Cardiac fibroblast (primary cell): ENCODE measurements at places on chromosomes 16 and 17.

- DNase-seq = no peak
Measured at GRCh38 chr17:41308251-41308917, 725 bp downstream of the KRTAP16-1 start.

DNA sequence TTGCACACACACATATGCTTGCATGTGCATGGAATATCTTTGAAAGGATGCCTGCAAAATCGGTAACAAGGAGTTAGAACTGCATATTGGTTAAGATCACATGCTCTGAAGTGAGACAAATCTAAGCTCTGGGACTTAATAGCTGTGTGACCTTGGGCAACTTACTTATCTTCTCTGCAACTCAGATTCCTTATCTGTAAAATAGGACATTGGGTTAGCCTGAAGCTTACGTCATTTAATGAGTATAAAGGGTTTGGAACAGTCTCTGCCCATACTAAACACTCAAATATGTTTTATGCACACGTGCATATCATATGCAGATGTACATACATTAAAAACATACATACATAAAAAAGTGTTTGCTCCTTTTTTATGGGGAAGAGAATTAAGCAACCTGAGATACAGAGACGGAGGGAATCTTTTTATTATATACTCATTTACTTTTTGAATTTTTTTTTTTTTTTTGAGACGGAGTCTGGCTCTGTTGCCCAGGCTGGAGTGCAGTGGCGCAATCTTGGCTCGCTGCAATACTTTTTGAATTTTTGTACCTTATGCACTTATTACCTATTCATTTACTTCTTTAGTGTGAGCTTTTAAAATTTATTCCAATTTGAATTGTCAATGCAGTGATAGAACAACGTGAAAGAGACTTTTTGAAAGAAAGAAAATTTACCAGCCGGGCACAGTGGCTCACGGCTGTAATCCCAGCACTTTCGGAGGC lies 206.2 kb downstream of the CCDC182 start:
- DNase-seq = no peak

- peak; percentile 19 for DNase-seq
Measured at GRCh38 chr16:17277981-17278381, 192.8 kb downstream of the XYLT1 start.

GRCh38 chr16:87845213-87845612 lies 24.1 kb downstream of the SLC7A5 start:
- no peak for DNase-seq

DNA sequence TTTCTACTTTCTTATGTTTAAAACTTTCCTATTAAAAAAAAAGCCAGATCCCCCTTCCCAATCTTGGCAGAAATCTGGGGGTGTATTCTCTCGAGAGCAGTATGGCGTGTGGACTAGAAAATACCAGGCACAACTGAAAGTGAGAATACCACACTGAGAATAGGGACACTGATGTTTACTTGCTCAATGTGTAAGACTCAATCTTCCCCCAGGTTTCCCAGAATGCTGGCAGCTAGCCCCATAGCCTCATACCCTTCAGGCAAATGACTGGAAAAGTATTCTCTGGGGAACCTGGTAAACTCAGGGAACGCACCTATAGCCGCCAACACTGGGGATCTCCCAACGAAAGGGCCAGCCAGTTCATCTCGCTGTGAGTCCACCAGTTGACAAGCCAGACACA lies 15.3 kb downstream of the ZZEF1 start:
- no peak for DNase-seq

DNA sequence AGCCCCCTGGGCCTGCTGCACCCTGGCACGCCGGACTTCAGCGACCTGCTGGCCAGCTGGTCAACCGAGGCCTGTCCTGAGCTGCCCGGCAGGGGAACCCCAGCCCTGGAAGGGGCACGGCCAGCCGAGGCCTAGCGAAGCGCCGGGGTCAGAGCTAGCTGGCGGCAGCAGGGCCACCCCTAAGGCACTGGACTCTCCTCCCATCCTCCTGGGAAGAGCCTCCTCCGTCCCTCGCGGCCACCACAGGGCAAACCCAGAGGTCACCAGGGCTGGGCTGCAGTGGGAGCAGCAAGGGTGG lies 2.3 kb downstream of the PERCC1 start:
- DNase-seq = no peak

- no peak for DNase-seq
Measured at GRCh38 chr16:78926723-78927210, 673.8 kb downstream of the MAF start.

DNA sequence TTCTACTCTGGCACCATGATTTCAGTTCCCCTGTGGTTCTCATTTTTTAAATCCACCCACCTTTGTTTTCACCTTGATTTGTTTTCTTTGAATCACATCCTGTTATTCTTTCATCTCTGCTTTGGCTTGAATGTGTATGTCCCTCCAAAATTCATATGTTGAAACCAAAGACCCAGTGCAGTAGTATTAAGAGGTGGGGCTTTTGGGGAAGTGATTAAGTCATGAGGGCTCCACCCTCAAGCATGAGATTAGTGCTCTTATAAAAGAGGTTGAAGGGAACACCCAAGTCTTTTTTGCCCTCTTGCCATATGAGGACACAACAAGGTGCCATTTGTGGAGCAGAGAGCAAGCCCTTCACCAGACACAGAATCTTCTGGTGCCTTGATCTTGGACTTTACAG lies 382.3 kb downstream of the SLC39A11 start:
- peak; percentile 59 for DNase-seq

DNA sequence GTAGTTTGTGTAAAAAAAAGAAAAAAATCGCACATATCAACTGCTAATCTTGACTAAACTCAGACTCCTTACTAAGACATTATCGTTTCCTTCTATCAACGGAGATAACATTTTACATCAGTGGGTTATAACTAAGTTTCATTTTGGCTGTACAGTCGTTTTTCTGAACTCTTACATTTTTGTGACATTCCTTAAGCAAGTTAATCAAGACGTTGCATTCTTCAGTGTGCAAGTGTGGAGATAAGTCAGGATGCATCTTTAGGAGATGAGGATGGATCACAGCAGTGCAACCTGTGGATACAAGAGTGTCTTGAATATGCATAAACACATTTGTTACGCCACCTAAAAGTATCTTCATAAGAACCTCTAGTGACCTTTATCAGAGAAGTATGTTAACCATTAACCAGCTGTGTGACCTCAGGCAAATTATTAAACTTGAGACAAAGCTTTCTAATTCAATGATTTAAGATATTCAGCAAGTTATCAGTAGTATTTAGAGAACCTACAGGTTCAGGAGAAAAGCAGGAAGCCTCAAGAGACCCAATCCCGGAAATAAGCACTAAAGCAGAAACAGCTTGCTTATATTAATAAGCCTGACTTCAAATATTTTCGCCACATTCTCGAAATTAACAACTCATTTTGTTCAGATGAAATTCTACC lies 9.4 kb downstream of the CMC2 start:
- DNase-seq = peak; percentile 39

DNA sequence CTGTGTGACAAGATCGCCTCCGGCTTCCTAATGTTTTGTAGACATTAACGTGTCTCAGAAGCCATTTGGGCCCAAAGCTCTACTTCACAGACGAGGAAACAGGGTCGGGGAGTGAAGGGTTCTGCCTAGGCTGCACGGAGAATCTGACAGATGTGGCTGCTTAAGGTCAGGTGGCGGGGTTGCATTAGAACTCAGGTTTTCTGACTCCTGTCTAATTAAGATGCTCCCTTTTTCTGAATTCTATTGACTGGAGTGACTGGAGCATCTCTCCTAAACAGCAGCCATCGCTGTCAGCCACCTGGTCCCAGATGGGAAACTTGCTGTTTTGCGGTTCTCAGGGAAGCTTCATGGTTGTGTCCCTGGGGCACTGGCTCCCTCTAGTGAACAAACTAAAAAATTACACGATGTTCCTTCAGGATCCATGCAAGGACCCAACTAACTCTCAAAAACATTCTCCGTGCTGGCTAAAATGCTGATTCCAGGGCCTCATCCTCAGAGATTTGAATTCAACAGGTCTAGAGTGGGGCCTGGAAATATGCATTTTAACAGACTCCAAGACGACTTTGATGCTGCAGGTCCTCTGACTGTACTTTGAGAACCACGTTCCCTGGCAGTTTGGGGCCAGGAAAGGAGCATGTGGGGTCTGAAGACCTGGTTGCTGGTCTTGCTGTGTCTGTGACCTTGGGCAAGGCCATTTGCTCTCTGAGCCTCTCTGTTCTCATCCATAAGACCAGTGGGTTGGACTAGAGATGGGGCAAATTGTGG lies 117.4 kb downstream of the IRF8 start:
- peak; percentile 71 for DNase-seq

DNA sequence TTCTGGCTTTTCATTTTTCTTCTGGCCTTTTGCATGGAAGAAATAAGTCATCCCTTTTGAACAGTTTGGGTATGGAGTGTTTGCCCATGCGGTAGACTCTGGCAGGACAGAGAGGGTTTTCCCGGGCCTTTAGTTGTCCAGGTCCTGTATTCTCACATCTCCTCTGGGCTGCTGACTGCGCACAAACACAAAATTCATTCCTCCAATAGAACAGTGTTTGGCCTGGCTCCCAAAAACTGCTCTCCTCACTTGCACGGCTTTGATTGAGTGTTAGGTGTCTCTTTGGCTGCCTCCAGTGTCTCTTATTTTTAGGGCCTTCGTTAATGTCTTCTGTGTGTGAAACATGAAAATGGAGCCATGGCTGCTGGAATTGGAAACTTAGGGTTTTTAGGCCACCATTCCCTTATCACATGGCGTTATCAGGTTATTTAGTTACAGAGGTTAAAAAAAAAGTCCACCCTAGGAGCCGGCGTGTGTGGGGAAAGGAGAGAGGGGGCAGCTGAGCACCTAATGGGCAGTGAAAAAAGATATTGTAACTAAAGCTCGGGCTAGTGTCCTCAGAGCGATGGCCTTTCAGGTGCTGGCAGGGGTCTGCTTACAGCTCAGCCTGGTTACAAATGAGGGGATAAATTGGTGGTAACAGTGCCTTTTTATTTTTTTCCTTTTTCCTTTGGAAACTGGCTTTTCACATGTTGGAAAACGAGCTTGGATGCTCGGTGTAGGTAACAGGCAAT lies 47.3 kb downstream of the PRKCA start:
- DNase-seq = no peak

DNA sequence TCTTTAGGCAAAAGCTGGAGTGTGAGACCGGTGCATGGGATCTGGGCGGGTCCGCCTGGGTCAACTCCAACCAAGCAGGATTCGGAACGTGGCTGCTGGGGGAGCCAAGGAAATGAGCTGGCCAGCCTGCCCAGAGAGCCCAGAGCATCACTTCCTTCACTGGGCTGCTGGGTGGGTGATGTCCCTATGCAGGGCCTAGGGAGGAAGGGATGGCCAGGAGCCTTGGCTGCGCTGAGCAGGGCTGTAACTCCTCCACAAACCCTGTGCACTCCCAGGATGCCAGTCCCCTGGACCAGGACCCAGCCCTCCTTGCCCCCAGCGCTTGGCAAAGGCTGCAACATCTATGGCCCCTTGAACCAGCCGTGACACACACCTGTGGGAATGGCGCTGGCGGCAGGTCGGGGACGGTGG lies 138.4 kb downstream of the RAB11FIP4 start:
- DNase-seq = no peak

DNA sequence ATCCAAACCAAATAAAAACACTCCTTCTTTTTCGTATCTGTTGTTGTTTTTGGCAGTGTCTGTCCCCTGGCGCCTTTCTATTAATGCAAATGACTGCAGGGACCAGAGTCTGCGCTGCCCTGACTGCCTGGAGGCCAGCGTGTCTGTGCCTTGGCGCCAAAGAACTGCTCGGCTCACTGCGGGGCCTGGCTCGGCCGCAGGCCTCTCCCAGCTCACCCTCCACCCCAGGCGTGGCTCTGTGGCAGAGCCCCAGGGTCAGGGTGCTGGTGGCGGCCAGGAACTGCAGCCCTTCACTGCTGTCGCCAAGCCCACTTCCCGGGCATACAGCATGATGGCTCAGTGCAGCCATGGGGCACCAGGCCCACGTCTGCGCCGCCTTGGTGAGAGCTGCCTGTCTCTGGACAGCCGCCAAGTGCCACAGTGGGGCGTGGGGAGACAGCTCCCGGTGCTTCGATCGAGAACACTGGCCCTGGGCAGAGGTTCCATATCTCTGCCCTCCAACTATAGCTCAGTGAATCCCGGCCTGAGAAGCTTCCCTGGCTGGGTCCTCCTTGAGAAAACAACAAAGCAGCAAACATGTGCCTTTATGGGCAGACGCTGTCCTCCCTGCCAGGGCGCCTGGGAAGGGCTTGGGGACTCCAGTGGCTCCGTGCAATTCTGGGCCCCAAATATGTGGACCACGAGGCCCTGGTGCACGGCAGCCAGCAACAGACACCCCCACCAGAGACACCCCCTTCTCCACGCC lies 11.1 kb downstream of the CANT1 start:
- peak; percentile 18 for DNase-seq

GRCh38 chr17:75430159-75430974 lies 24.9 kb upstream of the GRB2 start:
- DNase-seq = peak; percentile 53

DNA sequence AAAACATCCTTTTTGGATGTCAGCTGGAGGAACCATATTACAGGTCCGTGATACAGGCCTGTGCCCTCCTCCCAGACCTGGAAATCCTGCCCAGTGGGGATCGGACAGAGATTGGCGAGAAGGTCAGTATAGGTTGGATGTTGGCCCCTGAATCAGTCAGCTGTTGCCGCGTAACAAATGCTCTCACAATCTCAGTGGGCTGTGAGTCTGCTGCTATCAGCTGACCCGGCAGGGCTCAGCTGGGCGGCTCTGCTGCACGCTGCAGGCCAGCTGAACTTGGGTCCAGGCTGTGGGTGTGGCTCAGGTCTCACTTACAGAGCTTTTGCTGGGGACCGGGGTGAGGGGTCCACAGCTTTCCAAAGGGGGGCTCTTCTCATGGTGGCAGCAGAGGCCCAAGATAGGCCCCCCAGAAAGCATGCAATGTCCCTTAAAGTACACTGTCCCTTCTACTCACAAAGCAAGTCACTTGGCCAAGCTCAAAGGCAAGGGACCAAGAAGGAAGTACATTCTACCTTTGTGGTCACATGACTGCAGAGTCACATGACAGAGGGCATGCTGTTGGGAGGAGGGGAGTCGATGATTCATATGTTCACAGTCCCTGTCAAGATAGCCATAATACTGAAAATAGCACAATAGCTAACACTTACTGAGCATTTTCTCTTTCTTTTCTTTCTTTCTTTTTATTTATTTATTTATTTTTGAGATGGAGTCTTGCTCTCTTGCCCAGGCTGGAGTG lies 134.2 kb downstream of the ABCC1 start:
- peak; percentile 50 for DNase-seq

GRCh38 chr16:63614429-63614828 lies 1507.4 kb downstream of the CDH11 start:
- DNase-seq = no peak

GRCh38 chr17:44533533-44534246 lies 23.6 kb upstream of the FZD2 start:
- DNase-seq = peak; percentile 91

DNA sequence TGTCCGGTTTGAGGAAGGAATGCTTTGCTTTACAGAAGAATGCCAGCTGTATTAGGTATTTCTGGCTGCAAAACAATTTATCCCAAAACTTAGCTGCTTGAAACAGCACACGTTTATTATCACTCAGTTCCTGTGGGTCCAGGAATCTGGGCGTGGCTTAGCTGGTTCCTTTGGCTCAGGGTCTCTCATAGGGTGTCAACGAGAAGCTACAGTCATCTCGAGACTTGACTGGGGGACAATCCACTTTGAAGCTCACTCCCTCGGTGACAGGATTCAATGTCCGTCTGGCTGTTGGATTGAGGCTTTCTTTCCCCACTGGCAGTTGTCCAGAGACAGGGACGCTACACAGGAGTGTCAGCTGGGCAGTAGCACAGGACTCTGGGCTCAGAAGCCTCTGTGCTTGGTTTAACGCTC lies 9.6 kb upstream of the RHBDF2 start:
- DNase-seq = peak; percentile 59

- no peak for DNase-seq
Measured at GRCh38 chr16:73404001-73404400, 356.1 kb upstream of the ZFHX3 start.
